Body of pancreas (tissue), 4 donors: ENCODE measurements at places on chromosomes 12 and 14. TPM values are rescaled to one million over a fixed set of nuclear protein-coding genes. Genes with fewer than 3 reads are reported as not detected.

- no peak for DNase-seq
Observed at GRCh38 chr12:96396914-96397313, 3.3 kb downstream of the CDK17 start.

GRCh38 chr12:120618954-120619615 lies 21.3 kb upstream of the CABP1 start:
- DNase-seq: no peak

DNA sequence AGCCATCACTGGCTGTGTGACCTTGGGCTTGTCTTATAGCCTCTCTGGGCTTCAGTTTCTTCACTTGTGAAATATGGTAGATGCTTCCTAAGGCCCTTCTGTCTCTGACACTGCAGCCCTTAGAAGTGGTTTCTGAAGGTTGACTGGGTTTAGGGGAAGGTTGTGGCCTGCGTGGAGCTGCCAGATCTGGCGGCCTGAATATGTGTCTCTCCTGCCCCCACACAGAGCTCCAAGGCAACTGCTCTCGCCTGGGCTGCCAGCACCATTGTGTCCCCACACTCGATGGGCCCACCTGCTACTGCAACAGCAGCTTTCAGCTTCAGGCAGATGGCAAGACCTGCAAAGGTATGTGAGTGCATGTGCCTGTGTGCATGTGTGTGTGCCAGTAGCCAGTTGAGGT lies 4.0 kb downstream of the LRP1-AS start:
- DNase-seq: no peak

GRCh38 chr12:115002434-115002833 lies 318.5 kb upstream of the TBX3 start:
- no peak for DNase-seq

DNA sequence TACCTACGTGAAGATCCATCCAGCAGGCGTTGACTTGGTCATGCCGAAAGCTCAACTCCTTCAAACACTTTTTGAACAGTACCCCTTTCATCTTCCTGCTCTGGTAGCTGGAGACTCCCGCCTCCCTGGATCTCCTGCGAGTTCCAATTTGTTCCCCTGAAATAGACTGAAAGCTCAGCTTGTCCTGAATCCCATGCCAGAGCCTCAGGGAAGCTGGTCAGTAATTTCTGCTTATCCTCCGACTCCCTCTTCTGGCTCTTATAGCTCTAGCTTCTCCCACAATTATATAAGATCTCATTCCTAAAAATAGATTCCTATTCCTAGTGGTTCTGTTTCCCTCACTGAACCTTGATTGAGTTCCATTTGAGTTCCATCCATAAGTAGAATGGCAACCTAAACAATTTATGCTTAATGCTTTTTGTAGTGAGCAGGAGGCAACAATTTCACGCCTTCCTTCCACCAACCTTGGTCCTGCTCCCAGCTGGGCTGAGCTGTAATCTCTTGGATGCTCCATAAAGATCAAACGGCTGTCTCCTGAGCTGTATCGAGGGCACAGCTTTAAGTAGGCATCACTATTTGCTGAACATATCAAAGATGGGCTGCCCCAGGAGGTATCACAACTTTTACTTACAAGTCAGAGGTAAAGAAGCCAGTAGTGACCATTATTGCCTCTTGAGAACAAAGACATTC lies 8.0 kb upstream of the TMEM132C start:
- DNase-seq: no peak

GRCh38 chr14:101110729-101111619 lies 207.5 kb upstream of the RTL1 start:
- no peak for DNase-seq

DNA sequence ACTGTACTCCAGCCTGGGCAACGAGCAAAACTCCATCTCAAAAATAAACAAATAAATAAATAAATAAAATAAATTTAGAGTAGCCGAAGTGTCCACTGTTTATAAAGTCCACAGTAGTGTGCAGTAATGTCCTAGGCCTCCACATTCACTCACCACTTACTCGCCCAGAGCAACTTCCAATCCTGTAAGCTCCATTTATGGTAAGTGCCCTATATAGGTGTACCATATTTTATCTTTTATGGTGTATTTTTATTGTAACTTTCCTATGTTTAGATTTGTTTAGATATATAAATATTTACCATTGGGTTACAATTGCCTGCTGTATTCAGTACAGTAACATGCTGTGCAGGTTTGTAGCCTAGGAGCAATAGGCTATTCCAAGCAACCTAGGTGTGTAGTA lies 37.9 kb upstream of the GPRC5A start:
- no peak for DNase-seq

DNA sequence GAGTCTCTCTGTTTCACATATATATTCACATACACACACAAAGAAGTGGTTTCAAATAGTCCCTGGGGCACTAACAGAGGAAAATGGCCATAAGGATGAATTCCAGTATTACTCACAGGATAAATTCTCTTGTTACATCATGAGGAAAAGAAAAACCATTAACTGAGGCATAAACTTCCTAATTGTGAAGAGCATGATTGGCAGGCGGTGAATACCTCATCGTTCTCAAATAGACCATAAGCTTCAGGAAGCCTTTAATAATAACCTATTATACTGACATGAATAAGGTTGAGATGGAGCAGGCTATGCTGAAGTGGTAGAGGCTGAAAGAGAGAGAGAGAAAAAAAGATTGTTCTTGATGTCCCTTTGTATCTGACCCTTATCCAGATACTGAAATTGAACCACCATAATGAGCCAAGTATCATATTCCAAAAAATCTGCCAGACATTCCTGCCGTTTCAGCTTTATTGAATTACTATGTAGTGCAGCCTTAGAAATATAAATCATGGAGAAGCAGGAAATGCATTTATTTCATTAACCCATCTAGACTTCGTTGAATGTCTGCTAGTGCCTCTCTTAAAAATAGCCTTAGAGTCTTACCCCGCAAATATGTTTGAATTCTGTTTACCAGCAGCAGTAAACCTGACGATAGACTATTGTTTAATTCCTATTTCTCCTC lies 86.8 kb downstream of the NUAK1 start:
- no peak for DNase-seq

- DNase-seq: no peak
Observed at GRCh38 chr14:75341620-75342019, 63.0 kb downstream of the FOS start.

GRCh38 chr12:6552140-6552551 lies 3.7 kb downstream of the IFFO1 start:
- no peak for DNase-seq

DNA sequence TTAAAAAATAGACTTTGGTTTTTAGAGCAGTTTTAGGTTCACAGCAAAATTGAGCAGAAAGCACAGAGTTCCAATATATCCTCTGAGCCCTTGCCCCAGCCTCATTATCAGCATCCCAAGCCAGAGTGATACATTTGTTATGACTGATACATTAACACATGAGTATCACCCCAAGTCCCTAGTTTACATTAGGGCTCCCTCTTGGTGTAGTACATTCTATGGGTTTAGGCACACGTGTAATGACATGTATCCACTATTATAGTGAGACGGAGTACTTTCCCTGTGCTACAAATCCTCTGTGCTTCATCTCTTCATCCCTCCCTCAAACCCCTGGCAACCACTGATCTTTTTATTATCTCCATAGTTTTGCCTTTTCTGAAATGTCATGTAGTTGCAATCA lies 22.5 kb upstream of the GSG1 start:
- DNase-seq: no peak

- no peak for DNase-seq
Observed at GRCh38 chr12:6078398-6079096, 45.9 kb downstream of the VWF start.

GRCh38 chr14:92532490-92533163 lies 19.0 kb downstream of the RIN3 start:
- no peak for DNase-seq

DNA sequence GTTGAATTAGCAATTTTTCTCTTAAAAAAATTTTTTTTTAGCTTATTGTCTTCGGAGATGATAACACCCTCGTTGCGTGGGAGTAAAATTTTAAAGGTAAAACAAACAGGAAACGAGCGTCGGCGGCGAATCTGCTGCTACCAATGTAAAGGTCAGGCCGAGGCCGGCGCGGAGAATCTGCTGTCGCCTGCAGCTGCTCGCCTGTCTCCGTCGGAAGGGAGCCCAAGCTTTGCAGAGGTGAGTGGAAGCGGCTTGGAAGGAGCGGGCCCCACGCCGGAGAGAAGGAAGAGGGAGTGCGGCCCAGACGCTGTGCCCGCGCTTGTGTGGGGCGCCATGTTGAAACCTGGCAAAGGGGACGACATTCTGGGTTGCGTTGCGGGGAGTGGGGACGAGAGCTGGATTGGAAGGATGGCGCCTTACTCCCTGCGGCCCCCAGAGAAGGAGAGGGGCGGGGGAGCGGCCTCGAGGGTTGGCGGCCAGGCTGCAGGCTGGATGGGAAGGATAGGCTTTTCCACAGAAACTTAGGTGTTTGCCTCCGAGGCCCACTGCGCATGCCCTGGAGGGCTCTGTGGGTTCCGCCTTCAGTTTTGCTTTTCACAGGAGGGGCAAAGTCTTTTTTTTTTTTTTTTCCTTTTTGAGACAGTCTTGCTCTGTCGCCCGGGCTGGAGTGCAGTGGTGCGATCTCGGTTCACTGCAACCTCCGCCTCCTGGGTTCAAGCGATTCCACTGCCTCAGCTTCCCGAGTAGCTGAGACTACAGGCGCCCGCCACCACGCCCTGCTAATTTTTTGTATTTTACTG lies at the start of gene SNRNP35:
Gene SNRNP35, plus strand, starts transcription at position 160 of the 800 bp plus-strand sequence. CDS start 7,402 bp downstream, outside the sequence.
- DNase-seq: peak; percentile 82

- DNase-seq: no peak
Observed at GRCh38 chr12:112322882-112323547, 59.2 kb downstream of the HECTD4 start.

DNA sequence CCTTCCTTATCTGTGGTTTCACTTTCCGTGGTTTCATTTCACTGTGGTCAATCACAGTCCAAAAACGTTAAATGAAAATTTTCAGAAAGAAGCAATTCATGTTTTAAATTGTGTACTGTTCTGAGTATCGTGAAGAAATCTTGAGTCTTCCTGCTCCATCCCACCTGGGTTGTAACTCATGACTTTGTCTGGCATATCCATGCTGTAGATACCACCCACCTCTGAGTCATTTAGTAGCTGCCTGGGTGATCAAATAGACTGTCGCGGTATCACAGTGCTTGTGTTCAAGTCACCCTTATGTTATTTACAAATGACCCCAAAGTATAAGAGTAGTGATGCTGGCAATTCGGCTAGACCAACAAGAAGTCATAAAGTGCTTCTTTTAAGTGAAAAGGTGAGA lies 521.2 kb downstream of the AACS start:
- DNase-seq: no peak

- peak; percentile 38 for DNase-seq
Observed at GRCh38 chr14:68705741-68706283, 87.1 kb downstream of the ZFP36L1 start.

- no peak for DNase-seq
Observed at GRCh38 chr12:31339831-31340622, 14.1 kb upstream of the SINHCAF start.

DNA sequence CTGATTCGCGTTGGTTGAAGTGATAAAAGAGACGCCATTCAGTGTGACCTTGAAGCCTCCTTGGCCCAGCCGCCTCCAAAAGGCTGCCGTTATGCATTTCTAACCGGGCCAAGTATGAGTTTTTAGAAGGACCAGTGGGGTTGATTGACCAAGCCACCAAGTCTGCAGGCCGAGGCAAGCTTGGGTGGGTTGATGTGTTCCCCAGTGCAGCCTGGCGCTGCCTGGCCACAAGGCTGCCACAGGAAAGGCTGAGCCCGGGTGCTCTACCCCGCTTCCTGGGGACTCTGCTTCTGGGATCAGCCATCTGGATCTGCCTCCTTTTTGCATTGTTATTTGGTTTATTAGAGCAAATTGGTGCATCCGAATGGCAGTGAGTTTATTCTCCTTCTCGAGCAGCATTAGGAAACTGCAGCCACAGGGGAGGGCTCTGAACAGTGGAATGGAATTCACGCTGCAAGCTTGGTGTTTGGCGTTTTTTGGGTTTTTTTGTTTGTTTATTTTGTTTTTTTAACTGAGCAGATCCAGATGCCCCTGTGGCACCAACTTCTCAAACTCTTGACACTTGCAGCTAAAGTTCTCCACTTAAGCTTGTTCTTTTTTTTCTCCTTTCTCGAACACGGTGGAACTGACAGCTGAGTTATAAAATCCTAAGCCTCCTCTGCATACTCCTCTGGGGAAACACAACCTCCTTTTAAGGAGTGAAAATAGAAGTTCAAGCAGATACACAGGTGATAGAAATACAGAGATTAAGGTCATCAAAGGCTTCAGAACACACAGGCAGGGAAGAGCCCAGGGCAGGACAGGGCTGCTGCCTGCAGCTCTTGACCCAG lies 145.4 kb upstream of the FKBP4 start:
- no peak for DNase-seq

DNA sequence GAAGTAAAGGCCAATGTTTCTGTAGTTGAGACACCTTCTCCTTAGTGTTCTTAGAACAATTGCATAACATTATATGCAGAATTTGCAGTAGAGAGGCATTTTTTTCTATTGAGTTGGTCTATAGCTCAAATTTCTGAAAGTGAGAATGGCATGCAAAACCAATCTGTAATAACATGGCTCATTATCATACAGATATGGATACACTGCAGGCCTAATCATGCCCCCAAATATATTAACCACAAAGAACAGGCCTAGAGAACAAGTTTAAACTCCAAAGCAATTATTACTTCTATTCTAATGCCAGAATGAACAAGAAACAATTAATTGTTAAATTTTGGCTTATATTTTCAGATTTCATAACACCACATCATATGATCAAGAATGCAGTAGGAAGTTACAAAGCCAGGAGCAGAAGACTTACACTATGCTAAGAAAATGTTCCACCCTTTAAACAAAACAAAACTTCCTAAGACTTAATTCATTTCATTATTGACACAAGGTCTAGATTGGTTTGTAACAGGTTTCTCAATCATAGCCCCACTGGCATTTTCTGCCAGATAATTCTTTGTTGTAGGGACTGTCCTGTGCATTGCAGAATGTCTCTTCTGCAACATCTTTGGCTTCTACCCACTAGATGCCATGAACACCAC lies 26.9 kb downstream of the TMTC1 start:
- DNase-seq: no peak

- DNase-seq: no peak
Observed at GRCh38 chr12:15880721-15881120, 1.5 kb upstream of the STRAP start.

- no peak for DNase-seq
Observed at GRCh38 chr14:24513009-24513408, 4.9 kb upstream of the CMA1 start.

Gene MYH6
- total RNA-seq: 0.26 TPM

Gene KRT80
- 10.2 TPM for total RNA-seq

Gene ANO2
- 2.1 TPM for total RNA-seq

Gene MYRFL
- total RNA-seq: 0.52 TPM

Gene TC2N
- total RNA-seq: 105 TPM

Gene TAS2R42
- not detected for total RNA-seq

Gene CDCA3
- total RNA-seq: 2.3 TPM

Gene REP15
- total RNA-seq: 2.0 TPM

Gene SOAT2
- not detected for total RNA-seq
